NCI-H187 (cell line): ENCODE measurements at places on chromosomes 4 and X.

DNA sequence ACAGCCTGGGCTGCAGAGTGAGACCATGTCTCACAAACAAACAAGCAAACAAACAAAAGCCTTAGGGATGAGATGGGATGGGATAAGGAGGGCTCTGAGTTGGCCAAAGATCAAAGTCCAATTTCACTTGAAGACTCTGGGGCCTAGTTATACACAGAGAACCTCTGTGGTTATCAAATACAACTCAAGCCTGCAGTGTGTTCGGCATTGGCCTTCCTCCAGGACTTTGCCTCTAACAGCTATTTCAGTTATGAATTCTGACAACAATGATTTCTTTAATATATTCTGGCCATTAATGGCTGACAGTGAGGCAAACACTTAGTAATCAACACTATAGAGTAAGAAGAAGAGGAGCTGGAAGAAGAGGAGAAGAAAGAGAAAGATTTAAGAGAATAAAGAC is 171.1 kb downstream of the PDGFRA start:
- no peak for DNase-seq

DNA sequence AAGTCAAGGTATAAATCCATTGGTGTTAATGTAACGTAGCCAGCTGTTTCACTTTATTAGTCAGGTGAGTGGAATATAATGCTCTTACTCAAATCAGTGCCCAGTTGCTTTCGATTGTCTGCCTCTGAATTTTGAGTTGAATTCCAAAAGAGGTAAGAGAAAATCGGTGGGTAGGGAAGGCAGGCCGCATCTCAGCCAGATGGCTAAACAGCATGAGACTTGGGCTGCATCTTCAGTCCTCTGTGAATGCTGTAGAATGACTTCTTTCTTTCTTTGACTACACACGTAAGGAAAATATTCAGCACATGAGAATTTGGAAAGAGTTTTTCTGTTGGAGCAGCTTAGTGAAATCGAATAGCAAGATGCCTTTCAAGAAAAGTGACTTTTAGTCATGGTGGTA is 49.5 kb downstream of the TSPAN7 start:
- DNase-seq: no peak

GRCh38 chr4:125393825-125394224 is 79.1 kb downstream of the FAT4 start:
- no peak for DNase-seq

DNA sequence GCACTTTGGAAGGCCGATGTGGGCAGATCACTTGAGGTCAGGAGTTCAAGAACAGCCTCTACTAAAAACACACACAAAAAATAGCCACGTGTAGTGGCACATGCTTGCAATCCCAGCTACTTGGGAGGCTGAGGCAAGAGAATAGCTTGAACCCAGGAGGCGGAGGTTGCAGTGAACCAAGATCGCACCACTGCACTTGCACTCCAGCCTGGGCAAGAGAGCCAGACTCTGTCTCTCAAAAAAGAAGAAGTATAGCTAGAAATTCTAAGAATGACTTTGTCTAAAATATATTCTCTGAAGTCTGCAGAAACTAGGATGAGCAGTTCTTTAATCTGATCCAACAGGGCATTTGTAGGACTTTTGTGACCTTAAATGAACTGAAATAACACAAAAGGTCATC is 17.4 kb downstream of the RBM47 start:
- no peak for DNase-seq

DNA sequence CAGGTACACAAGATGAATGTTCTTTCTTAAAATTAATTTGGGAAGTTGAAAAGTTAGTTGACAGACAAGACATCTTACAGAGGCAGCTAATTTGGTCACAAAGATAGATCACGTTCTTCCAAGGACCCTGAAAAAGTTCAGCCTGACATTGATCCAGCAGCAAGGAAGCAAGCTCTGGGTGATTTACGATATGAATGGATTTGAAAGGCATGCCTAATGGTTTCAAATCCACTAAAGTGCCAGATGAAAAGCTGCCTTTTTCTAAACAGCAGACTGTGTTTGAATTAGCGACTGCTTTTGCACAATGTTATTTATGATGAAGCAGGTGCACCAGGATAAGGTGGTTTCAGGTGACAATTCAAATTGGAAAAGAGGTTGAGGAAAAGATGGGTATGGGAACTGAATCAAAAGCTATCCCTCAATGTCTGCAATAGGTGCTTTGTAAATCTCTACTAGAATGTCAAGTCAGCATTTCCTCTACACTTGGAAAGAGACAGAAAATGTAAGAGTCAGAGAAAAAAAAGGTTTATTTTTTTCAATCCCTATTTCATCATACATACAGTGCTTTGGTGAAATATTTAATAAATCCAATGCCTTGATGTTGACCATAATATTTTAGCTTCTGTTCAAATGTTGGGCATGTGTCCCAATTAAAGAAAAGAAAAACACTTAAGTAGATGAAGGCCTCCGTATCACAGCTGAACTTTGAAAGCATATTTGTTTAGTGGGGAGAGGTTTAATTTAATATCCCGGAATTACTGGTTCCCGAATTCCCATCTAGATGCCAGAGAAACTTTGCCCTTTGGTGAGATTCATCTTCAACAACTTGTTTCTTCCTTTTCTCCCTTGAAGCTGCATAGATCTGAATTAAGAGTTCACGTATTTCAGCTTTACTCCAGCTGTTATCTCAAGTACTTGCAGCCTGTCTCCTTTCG is 6.0 kb downstream of the RASGEF1B start:
- peak; percentile 75 for DNase-seq

GRCh38 chr4:140568507-140569306 is at the start of gene UCP1:
Gene UCP1, minus strand, starts transcription at chr4:140568961. Its CDS starts 232 bp downstream, at chr4:140568729.
- DNase-seq: no peak

DNA sequence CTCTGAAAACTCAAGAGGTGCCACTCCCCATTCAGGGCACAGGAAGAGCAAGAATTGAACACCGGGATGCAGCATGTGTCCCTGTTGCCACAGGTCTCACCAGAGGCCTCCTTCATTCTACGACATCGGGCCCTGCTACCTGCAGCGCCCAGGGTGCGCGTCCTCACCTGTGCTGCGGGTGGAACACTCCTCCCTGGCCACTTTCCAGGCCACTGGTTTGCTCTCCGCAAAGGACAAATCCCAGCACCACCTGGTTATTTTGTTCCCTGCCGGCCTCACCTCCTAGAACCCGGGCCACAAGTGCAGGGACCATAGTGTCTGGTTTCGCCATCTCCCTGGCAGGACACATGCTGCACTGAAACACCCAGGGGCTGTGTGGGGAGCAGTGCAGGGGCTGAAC is 14.3 kb upstream of the FAM3A start:
- DNase-seq: no peak

GRCh38 chrX:34653811-34654210 is 3.3 kb downstream of the TMEM47 start:
- DNase-seq: no peak

DNA sequence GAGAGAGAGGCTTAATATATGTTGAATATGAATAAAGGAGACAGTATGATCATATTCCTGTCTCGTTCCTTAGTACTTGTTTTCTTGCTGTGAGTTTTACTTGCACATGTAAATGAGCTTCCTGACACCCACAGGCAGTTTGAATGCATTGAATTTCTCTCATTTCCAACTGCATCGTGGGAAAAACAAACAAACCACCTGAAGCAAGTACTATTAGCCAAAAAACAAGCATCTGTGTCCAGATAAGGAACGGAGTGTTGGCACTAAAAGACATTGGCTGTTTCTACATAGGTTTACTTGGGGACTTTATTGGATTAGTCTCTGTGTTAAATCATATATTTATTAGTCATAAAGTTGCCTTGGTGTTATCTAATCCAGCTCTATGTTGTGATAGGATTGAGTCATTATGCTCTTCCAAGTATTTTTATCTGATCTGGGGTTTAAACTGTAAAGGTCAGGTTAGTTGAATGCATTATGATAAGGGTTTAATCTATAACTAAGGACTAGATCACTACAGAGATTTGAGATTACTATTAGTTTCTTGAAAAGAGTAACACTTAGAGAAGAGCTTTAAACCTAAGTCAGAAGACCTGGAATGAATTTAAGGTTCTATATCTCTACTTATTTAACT is 339.0 kb upstream of the SPANXN4 start:
- no peak for DNase-seq

- no peak for DNase-seq
These were observed 25.4 kb upstream of the ACSL1 start for GRCh38 chr4:184851200-184851541.

GRCh38 chr4:108172753-108173598 is 4.2 kb upstream of the LEF1 start:
- no peak for DNase-seq

DNA sequence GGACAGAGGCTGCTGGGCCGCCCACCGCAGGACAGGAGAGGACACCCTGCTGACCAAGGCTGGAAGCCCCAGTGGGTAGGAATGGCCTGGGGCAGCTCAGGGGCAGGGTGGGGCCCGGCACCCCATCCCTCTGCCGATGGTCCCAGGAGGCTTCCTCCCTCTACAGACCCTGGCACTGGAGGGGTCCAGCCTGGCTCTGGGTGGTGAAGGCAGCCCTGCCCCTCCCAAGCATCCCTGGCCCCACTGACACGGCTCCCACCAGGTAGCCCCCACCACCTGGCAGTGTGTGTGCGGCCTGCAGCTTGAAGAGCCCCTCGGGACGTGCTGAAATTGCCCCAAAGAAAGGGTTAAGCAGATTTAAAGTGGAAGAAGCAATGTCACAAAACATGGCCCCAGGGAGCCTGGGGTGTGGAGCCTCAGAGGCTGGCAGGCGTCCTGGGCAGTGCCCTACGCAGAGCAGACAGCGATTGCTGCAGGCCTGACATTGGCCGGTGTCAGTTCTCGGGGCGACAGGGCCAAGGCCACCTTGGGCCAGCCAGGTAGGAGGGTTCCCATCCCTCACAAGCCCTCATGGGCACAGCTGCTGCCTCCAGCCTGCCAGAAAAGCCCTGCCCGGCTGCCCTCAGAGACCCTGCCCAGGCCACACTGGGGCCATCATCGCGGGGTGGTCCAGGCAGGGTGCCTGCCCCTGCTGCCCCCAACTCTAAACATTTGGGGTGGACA is 80.5 kb downstream of the FAM53A start:
- DNase-seq: no peak

GRCh38 chr4:38177035-38177546 is 216.9 kb downstream of the PTTG2 start:
- DNase-seq: no peak

DNA sequence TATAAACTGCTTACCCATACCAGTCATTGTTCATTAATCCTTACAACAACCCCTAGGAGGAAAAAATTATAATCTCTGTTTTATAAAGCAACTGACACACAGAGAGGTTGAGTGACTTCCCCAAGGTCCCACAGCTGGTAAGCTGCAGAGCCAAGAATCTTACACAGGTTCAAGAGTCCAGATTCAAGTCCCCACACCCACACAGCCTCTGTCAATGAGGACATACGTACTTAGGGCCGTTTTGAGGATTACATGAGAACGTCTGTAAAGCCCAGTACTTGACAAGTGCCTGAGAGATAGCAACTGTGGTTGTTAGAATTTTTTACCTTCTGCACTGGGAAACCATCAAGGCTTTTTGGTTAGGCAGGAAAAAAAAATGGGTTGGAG is 556 bp upstream of the SLC25A43 start:
- no peak for DNase-seq

- no peak for DNase-seq
These were observed 60.2 kb downstream of the KCNIP4 start for GRCh38 chr4:21888195-21888976.

- DNase-seq: no peak
These were observed 87.0 kb downstream of the FHDC1 start for GRCh38 chr4:153023139-153023538.

DNA sequence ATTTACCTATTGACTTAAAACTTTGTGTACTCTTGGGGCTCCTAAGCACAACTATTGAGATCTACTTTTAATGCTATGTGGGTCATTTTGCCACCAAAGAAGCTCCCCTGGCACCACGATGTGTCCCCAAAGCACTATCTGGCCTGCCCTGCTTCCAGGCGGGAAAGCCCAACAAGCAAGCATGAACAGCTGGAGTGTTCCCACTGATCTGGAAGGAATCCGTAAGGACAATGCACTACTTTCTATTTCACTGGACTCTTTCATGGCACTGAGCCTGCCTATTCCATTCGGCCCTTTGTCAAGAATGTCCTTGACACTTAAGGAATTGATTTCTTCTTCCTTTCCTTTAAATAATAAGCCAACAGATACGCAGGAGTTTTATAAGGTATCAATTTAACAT is 38.8 kb downstream of the GRIA3 start:
- no peak for DNase-seq

DNA sequence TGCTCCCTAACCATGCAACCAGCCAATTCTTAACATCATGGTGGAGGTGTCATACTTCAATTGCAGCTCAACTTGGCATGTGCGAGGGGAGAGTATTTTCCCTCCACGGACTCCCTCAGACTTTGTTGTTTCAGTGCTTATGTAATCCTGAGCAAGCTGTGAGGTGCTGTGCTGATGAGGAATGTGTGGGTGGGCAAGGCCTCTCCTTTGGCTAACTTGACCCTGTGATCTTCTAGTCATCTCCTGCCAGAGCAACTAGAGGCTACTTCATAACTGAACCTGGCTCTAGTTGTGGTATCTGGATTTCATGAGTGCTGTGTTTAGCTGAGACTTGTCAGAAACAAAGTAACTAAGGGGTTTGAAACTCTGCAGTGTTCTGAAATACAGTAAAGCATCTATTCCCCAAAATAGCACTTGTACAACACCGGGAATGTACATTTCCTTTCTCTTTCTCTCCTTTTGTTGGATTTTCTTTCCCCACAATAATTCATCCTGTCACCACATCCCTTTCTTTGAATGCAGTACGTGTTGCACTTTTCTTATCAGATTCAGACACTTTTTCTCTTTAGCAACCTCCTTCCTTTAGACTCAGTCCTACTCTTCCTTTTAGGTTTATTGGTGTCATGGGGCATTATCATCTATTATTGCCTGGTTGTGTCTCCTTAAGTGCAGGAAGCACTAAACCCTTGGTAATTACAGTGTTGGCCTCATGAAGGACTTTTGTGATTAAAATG is 415.2 kb upstream of the NR3C2 start:
- no peak for DNase-seq
